Non-pigmented ciliary epithelial cell (primary cell): ENCODE measurements at places on chromosomes 1 and 21.

DNA sequence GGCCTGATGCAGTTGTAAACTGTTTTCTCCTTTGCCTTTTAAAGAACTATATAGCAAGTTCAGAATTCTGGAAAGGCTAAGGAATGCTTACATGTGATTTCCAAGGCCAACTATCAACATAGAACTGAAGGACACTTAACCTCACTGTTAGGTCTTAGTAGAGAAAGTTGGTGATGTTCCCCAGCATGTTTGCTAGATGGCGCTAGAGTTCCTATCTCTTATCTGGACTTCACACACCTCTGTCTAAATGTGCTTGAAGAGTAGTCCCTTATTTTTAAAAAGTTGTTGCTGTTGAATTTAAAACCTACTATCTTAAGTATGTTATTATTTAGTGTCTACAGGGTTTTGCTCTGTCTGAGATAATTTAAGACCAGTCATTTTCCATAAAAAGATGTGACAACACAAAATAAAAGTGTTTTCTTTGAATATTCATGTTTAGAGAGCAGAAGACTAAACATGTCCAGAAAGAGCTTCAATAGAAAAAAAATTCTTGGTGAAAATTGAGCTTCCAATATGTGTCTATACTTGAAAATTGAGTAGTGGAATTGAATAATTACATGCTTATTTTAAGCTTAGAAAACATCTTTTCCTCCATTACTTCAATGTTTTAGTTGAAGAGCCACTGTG is 237.3 kb downstream of the S1PR1 start:
- DNase-seq = no peak

DNA sequence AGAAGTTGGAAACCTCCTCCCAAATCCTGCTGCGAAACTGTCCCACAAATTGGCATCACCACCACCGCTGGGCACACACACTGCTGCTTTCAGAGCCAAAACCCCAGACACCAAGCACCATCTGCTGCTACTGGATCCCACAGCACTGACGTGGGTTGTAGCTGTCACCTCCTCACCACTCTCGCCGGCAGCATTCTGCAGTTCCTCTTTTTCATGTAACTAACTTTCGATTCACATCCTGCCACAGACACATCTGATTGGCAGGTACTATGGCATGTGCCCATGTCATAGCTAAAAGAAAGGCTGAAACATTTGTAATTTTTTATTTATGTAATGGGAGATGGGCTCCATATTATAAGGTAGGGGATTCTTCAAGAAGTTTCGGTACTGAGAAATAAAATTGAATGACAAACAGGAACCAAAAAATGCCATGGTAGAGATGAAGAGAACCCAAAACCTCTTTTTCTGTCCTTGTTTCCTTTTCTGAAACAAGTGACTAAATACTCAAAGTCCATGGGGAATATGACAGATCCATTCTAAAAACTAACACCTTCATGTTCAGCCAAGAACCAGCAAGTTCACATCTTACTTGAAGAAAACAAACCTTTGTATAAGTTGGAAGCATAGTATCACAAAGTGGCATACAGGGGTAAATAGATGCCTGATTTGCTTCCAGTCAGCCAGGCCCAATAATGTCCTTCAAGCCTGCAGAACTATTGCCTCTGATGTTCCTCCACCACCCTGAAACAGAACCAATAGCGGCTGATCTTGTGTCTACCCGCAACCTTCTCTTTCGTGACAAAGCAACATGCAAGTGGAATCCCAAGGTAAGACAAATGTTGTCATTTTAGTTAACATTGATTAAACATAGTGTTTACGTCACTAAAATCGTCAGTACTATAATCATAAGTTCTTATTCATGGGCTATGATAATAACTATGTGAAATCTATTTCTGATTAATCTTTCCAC is 26.6 kb upstream of the RGS13 start:
- DNase-seq = no peak

DNA sequence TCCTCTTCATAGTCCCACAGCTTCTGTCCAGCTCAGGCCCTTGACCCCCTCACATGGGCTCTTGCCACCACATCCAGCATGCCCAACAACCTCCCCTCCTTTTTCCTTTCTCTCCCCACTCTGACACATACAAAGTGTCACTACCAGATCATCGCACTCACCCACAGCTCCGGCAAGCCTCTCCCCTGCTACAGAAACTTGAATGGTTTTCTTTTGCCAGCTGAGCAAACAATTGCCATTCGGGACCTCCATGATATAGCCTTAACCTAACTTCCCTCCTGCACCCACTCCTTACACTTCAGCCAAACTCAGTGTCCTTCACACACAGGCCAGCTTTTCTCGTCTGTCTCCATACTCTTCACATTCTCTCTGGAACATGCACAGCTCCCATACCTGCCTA is 43.3 kb downstream of the MAB21L3 start:
- no peak for DNase-seq

GRCh38 chr21:38476385-38476784 is 21.9 kb downstream of the ERG start:
- no peak for DNase-seq
